ENCODE measurements at places on chromosomes 7 and 10.

GRCh38 chr10:43264965-43265798 lies 1.7 kb downstream of the RASGEF1A start:
- no peak for DNase-seq

- DNase-seq = no peak
These were observed 17.6 kb downstream of the ARHGAP19 start for GRCh38 chr10:97274828-97275227.

DNA sequence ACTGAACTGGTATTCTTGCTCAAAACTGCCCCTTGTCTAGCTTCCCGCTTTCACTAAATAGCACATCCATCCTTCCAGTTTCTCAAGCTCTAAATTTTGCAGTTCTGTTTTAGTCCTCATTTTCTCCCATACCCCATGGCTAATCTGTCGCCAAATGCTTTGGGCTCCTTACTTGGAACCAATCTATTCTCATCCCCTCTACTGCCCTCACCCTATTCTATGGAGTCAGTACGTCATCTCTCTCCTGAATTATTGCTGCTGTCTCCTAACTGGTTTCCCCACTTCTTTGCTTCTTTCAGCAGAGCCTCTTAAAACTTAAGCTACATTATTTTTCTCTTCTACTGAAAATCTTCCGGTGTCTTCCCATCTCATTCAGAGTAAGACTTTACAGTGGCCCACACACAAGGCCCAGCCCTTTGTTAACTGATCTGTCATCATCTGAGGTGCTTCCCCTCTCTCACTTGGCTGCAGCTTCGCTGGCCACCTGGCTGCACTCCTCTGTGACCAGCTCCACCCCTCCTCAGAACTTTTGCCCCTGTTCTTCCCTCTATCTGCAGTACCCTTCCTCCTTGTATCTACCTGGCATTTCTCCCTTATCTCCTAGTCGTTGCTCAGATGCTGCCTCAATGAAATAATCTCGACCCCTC lies 9.9 kb downstream of the STARD3NL start:
- no peak for DNase-seq

DNA sequence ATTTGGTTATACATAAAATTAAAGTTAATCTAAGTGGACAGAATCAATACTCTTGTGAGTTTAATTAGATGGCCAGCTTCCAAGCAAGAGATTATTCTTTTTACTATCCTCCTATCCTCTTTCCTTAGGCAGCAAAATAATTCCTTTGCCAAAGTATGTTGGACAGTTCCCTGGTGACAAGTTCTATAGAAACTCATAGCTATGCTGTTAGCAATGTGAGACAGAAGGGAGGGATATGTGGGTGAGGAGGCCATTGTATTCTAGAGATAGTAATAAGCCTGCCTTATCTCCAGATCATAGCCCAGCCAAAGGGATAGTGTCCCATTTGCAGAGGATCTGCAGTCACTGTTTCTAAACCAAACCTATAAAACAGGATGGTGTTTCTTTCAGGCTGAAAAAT lies 181.6 kb upstream of the HDAC9 start:
- no peak for DNase-seq

DNA sequence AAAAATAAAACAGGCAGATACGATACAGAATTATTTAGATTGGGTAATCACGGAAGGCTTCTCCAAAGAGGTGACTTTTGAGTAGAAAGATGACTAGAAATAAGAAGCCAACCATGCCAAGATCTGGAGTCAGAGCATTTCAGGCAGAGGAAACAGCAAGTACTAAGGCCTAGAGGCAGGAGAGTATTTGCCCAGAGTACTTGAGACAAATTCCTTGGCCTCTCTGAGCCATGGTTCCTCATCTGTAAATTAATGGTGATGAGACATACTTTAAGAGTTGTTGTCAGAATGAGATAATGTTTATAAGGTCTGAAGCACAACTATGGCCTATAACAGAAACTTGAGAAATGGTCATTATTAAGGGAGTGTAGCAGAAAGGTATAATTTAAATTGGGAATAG lies 15.8 kb upstream of the GPR37 start:
- DNase-seq = no peak

DNA sequence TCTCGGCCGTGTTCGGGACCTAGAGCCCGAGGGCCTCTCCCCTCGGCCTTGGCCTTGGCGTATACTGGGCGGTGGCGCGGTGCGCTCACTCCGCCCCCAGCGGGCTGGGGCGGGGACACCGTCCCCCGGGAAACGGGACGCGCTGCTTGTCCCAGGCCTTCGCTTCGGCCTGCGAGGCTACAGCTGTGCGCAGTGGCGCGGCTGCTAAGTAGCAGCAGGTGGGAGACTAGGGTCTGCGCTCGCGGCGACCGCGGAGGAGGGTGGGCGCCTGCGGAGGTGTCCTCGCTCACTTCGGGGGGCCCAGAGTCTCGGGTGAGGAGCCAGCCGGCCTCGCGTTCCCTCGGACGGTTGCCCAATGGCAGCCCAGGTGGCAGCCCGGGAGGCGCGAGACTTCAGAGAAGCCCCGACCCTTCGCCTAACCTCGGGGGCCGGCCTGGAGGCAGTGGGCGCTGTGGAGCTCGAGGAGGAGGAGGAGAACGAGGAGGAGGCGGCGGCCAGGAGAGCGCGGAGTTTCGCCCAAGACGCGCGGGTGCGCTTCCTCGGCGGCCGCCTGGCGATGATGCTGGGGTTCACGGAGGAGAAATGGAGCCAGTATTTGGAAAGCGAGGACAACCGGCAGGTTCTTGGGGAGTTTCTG lies at the start of gene DNAH11:
Gene DNAH11 (plus strand): TSS at position 149 of the 637 bp plus-strand sequence. CDS start 207 bp downstream, at position 356.
- DNase-seq = peak; percentile 39

- no peak for DNase-seq
These were observed 121.2 kb upstream of the FOXP2 start for GRCh38 chr7:114293289-114294012.

- no peak for DNase-seq
These were observed 82.8 kb downstream of the TES start for GRCh38 chr7:116293139-116293538.

DNA sequence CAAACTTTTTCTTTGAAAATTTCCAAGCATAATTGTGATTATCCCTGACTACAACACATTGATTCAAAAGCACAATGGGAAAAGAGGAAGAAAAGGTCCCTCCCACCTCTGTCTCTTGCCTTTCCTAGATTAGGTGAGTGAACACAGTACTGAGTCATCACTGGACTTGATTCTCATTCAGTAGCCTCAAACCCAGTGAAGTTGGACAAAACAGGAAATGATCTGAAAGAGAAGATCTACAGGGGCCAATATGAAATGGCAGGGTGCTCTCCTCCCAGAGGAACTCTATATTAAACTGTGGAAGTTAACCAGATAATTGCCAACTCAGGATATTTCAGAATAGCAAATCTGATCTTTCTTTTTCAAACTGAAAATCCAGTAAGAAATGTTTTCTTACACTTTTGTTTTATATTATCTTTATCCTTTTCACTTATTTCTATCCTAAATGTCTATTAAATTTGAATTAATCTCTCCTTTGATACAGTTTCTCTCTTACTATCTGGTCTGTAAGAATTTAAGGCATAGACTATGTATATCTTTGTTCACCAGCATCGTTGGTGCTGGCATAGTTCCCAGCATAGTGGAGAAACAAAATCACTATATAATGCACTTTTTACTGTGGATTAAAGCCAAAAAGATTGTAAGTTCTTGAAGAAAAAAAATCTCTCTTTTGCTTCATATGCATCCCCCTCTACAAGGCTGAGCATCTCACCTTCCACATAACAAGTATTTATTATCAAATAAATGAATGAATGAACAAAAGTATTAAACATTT lies 41.4 kb upstream of the IKZF1 start:
- DNase-seq = no peak

- DNase-seq = no peak
These were observed 3.1 kb downstream of the HNRNPA2B1 start for GRCh38 chr7:26197153-26198115.

- DNase-seq = no peak
These were observed 12.6 kb upstream of the NRBF2 start for GRCh38 chr10:63120554-63120953.

GRCh38 chr7:27763983-27764508 lies 24.1 kb downstream of the TAX1BP1 start:
- DNase-seq = no peak

- no peak for DNase-seq
These were observed 158.0 kb downstream of the CREB5 start for GRCh38 chr7:28570113-28570969.

DNA sequence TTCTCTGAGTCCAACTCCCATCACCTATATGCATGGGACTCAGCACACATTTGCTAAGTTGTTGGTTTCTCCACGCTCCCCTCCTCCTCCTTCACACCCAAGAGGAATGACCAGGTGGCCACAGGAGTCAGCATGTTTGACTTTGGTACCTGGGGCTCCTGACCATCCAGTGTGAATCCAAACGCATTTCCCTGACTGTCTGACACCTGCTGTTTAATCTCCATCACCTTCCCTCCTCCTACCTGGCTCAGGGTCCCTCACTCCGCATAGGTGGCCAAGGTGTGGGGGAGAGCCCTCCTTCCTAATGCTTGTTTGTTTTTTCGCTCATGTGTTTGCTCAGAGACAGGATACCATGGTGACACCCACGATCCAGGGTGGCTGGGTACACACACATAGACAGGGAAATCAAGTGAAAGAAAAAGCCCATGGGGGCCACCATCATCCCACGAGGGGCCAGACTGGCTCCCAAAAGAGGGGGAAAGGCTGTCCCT lies 194.9 kb downstream of the KCNMA1 start:
- no peak for DNase-seq

- DNase-seq = no peak
These were observed 27.3 kb downstream of the NAPEPLD start for GRCh38 chr7:103121641-103122040.

- DNase-seq = no peak
These were observed 262.8 kb upstream of the AOAH start for GRCh38 chr7:36986948-36987724.

- DNase-seq = no peak
These were observed 74.3 kb upstream of the LYZL1 start for GRCh38 chr10:29214551-29214950.

DNA sequence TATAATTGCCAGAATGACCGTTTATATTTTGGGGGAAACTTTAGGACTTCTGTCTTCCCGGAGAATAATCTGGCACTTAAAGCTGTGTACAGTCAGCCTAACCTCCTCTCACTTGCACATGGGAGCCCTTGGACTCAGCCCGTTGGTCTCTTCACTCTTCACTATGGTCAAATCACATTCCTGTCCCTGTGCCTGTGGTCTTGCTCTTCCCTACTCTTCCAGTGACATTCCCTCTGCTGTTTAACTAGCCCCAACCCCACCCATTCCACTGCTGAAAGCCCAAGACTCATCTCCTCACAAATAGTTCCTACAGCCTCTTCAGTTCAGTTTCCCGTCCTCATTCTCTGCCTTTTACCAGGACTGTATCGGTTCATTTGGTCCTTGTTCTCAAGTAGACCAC lies 135.0 kb downstream of the DYNC1I1 start:
- peak; percentile 25 for DNase-seq

DNA sequence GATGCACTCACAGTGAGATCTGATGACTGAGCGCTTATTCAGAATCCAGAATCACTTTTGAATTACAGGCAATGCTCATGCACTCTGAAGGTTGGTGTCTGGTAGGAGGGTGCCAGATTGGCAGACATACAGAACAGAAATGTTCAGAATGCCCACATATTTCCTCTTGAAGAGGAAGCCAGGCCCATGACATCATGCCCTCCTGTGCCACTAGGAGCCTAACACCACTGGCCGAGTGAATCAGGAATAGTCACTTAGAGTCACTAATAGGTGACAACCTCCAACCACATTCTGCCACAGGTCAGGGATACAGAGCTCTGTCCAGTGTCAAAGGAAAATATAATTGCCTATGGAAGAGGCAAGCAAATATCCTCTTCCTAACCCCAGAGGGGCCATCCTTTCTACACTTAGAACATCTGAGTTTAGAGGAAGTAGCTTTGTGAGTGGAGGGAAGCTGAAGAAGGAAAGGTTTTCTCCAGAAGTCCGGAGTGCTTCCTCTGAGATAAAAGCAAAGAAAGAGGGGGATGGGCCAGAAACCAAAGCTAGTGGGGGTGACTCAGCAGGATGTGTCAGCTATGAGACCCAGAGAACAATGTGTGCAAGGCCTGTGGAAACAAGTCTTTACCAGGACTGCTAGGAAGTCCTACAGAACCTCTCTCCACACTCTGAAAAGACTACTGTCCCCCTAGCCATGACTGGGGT lies 838.8 kb downstream of the GRID1 start:
- DNase-seq = no peak

- DNase-seq = no peak
These were observed 66.0 kb downstream of the UBE2H start for GRCh38 chr7:129886818-129887186.

All from DMS79 treated with DMSO at 0.1 percent for 48 hours (cell line).